ENCODE measurements at places on chromosomes 7 and 10.

DNA sequence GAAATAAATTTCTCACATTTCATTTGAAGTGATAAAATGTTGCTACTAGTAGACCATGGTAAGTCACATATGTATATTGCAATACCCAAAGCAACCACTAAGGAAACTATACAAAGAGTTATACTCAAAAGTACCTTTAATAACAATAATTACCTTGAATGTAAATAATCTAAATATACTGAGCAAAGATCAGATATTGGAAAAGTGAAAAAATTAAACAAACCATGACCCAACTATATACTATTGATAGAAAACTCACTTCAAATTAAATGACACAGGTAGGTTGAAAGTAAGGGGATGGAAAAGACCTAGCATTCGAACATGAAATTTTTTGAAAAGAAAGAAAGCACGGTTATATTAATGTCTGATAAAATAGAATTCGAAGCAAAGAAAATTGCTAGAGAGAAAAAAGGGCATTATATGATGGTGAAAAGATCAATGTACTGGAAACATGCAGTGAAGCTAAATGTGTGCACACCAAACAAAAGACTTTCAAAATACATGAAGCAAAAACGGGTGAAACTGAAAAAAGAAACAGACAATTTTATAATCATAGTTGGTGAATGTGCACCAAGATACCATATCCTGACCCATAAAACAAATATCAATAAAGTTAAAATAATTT, 29.1 kb downstream of the TFPI2 start:
- DNase-seq: no peak

GRCh38 chr10:22580711-22581110, 133.7 kb downstream of the PIP4K2A start:
- no peak for DNase-seq

DNA sequence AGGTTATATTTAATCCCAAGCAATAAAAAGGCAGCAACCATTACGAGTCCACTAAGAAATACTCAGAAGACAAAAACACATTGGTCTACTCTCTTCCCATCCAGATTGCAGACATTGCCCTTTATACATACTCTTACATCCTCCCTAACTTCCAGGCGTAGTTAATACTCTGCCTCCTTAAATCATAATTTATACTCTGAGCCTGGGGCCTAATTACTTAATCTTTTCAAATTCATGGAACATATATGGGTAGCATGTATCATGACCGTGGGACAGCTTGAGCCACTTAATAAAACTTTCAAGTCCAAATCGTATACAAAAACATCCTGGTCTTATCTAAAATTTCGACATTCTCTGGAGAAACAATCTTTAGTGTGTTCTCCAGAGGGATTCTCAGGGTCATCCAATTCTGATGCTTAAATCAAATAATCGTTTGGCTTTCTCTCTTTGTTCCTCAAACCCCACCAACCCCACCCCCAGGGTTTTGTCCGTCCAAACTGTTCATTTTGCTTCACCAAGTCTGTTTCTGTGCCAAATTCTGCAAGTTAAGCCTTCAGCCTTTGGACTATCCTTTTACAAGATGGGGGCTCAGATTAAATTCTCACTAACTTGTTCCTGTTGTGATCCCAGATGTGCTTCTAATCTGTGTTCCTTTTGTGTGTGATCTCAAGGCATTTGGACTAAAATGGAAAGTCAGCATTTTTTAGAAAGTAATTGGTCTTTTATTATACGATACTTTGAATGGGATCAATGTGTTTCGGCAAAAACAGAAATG, 86.4 kb downstream of the ADAM12 start:
- no peak for DNase-seq

- no peak for DNase-seq
Measured at GRCh38 chr7:148700661-148701064, 2.0 kb downstream of the CUL1 start.

- no peak for DNase-seq
Measured at GRCh38 chr7:39094731-39095130, 117.0 kb downstream of the POU6F2 start.

- no peak for DNase-seq
Measured at GRCh38 chr10:80713398-80713928, 175.8 kb downstream of the SH2D4B start.

GRCh38 chr10:114571316-114571999, 86.6 kb downstream of the ABLIM1 start:
- DNase-seq: no peak

- DNase-seq: no peak
Measured at GRCh38 chr7:141631525-141631924, 70.4 kb downstream of the DENND11 start.
